Transverse colon (tissue), 4 donors: ENCODE measurements at places on chromosomes 5 and 9. TPM values are rescaled to one million over a fixed set of nuclear protein-coding genes. Genes with fewer than 3 reads are reported as not detected.

- no peak for DNase-seq
Measured at GRCh38 chr9:124266139-124266825, 8.5 kb downstream of the NEK6 start.

DNA sequence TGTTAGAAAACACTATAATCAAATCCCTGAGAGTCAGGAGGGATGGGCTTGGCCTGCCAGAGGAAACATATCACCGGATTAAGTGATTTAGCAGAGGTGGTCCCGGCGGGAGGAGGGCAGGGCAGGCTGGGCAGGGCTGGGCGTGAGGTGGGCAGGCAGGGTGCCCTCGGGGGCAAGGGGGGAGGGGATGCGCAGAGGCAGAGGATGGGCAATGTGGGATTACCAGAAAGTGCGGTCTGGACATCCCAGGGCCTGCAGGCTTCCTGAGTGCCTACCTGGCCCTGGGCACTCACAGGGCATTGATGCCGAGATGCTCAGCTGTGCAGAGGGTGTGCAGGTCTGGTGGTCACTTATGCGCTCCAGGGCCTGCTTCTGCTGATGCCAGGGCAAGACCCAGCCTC lies 115.2 kb downstream of the ADAMTS2 start:
- DNase-seq: peak; percentile 4

DNA sequence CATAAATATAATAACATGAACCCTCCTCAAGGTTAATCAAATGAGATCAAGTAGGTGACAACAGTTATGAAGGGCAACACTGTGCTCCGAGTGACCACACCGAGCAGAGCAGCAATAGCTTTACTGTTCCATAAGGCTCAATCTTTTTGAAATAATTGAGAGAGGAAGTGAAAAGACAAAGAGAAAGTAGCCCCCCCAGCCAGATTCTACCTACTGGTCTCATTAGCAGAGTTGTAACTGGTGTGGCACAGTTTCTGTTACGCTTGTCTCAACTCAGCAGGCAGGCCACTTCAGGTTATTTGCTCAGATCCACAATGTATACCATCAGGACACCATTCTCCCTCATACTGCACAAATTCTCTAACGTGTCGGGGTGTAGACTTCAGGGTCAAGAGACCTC lies 14.0 kb downstream of the PRUNE2 start:
- DNase-seq: no peak

GRCh38 chr5:144812763-144813162 lies 642.1 kb downstream of the KCTD16 start:
- no peak for DNase-seq

DNA sequence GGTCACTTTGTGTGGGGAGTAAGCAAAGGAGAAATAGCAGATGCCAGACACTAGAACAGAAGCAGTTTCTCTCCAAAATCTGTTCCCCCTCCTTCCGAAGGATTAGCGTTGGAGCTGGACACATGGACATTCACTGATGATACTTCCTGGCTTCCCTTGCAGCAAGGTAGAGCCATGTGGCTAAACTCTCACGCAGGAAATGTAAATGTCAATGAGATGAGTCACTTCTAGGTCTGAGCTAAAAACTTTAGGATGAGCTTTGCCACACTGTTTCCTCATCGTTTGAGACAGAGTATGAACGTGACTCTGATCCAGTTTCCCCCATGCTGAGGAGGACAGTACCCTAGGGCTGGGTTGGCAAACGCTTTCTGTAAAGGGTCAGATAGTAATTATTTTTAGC lies 5.1 kb downstream of the BHMT2 start:
- no peak for DNase-seq

GRCh38 chr9:131960851-131961495 lies 118.7 kb downstream of the MED27 start:
- no peak for DNase-seq

DNA sequence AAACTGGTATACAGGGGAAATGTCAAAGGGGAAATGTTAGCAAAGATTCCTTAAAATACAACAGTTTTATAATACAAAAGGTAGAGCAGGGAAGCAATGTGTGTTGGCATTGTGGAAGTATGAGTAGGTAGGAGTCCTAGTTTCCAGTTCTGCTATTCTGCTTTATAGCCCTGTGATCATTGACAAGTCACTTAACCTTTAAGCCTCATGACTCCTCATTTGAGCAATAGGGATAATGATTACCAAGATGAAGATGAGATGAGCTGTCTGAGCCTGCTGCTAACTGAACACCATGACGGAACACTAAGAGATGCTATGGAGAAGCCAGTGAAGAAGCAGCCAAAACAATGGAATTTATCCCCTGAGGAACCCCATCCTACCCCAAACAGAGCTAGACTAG lies 251.7 kb downstream of the PAPPA start:
- no peak for DNase-seq

- peak; percentile 15 for DNase-seq
Measured at GRCh38 chr5:163565931-163566608, 60.7 kb downstream of the MAT2B start.

- no peak for DNase-seq
Measured at GRCh38 chr9:136424750-136425362, 14.4 kb downstream of the PMPCA start.

- no peak for DNase-seq
Measured at GRCh38 chr5:54570916-54571315, 53.4 kb downstream of the SNX18 start.

- no peak for DNase-seq
Measured at GRCh38 chr5:147743678-147744374, 38.7 kb downstream of the JAKMIP2 start.

DNA sequence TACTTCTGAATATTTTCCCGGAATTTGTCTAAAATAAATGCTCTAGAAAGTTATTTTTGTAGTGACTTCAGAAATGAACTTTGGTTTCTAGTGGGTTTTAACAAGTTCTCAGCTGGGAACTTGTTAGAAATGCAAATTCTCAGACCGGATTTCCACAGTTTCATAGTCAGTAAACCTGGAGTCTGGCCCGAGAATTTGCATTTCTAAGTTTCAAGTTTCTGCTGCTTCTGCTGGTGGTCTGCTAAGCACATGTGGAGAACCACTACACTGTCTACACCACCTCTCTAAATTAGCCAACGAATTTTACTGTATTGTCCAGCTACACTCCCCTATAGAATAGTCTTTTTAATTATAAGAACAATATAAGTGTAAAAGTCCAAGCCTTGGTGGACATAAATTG lies 208.0 kb downstream of the CHSY3 start:
- no peak for DNase-seq

DNA sequence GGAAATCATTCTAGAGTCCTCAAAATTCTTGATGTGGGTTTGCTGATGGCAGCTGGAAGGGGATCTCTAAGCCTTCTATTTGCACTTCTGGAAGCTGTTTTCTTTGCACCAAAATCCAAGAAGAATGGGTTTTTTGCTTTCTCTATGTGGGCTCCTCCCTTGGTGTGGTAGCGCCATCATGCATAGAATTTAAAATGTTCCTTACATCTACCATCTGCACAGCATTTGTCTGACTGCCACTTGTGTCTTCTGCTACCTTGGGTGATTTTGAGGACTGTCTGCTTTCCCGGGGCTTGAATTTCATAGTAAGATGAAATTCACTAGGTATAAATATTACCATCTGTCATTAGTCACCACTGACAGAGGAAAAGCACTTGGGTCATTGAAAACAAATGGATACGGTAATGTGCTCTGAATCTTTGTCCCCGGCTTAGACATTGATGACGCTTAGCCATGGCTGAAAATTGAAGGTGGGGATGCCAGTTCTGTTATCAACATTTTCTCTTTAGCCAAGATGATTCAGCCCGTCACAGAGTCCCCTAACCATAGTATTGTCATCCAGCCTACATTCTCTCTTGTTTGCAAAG lies 30.0 kb downstream of the SNX30 start:
- DNase-seq: no peak

DNA sequence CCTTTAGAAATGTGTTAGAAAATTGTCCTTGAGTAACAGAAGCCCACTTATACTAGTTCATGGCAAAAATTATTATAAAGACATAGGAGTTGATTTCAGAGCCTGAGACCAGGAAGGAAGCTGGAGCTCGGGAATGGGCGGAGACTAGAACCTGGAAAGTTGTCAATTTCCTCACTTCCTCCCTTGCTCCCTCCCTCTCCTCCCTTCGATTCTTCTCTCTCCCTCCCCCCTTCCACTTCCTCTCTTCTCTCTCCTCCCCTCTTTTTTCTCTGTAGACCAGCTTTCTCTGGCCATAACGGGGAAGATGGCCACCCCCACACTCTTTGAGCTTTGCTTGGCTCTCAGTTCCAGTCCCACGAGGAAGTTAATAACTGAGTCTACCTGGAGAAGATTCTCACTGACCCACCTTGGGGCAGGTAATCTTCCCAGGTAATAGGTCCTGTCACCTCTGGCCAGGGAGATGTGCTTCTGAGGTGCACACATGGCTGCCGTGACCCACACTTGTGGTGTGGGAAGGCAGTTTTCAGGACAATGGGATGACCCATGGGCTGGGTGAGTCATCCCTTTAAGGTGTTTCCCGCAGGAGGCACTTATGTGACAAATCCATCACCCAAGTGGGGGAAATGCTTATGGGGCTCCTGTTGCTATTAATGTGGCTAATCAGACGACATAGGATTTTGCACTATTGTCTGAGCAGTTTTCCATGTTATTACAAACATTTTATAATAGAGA lies 78.7 kb downstream of the HSPA4 start:
- DNase-seq: no peak

DNA sequence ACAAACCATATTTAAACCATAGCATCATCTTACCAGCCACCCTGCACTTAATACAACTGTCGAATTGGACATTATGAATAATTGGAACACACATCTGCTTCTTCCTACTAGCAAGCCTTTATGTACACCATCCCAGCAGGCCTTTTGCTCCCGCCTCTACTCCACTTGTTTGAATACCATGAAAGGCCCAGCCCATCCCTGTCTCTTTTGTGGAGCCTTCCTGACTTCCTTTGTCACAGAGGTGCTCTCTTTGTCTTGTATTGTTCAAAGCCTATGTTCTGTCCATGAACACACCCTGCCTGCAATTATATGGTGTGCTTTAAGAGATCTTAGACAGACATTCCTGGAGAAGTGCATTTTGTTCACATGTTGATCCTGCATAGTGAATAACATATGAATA lies 465.7 kb downstream of the DIRAS2 start:
- DNase-seq: no peak

DNA sequence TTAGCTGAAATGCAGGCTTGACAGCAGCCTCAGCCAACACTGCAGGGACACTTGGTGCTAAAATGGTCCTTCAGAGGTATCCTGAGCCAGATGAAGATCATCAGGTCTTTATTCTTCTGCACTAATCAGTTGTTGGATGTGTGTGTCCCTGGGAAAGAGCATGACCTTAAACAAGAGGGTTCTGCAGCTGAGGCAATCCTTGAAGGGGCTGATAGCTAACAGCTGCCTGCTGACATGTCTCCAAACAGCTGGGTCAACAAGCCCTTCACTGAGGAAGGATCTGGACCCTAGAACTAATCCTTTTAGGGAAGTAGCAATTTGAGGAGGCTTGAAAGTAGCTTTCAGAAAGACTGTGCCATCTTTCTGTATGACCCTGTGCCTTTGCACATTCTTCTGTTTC lies 376.3 kb upstream of the ACTBL2 start:
- DNase-seq: no peak

DNA sequence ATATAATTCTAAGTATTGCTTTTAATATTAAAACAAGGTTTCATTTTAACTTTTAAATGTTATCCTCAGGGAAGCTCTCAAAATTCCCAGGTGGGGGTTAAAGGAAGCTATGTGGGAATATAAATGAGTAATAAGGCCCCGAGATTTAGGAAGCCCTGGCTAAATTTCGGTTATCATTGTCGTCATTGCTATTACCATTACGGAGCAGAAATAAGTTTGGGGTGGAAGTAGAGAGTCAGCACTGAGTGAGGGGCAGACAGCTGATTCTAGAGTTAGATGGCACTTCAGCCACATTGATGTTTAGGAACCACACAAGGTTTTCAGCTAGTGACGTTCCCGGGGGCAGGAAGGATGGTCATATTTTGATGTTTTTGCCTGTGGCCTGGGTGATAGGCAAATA lies 74.9 kb downstream of the NREP start:
- no peak for DNase-seq

- no peak for DNase-seq
Measured at GRCh38 chr5:40551496-40552491, 127.9 kb upstream of the PTGER4 start.

DNA sequence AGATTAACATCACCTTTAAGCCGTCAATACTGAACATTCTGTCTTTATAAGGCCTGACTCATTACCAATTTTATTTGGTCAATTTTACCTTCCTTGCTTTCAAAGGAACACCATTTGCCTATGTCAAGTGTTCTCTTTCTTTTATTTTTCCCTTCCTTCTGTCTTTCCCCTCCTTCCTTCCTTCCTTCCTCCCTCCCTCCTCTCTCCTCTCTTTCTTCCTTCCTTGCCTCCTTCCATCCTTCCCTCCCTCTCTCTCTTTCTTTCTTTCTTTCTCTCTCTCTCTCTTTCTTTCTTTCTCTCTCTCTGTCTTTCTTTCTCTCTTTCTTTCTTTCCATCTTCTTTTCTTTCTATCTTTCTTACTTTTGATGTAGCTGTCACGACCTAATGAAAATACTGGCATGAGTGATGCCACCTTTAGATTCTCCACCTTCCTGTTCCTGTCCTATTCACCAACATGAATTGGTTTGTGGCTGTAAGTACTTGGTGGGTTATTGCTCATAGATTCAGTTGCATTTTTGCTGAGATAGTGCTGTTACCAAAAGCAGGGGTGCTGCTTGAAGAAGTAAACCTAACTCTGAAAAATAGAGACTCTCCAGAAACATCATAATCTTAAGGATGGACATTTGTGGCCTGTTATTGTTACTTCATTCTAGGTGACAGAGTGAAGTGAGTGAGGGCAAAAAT lies 33.8 kb downstream of the DOCK8 start:
- DNase-seq: no peak

DNA sequence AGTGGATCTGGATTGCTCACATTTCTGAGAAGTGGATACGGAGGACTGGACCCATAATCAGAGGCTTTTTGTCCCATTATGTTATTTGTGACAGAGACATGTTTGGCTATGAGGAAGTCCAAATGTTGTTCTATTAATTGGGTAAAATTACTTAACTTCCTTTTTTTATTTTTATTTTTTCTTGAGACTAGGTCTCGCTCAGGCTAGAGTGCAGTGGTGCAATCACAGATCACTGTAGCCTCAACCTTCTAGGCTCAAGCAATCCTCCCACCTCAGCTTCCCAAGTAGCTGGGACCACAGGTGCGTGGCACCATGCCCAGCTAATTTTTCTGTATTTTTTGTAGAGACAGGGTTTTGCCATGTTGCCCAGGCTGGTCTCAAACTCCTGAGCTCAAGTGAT lies 11.9 kb upstream of the PGGT1B start:
- DNase-seq: no peak

FUT7 gene
- total RNA-seq: not detected

LECT2 gene
- total RNA-seq: not detected

CFAP90 gene
- total RNA-seq: not detected

SPAAR gene
- total RNA-seq: not detected

OTP gene
- total RNA-seq: not detected
